ENCODE measurements at places on chromosomes 2 and 18.

GRCh38 chr2:201260302-201260800 is at the start of gene CASP8:
Gene CASP8, plus strand, starts transcription at chr2:201260536. Its CDS starts 5,951 bp downstream, at chr2:201266487.
- peak; percentile 83 for DNase-seq

- DNase-seq = no peak
These were observed 91.8 kb downstream of the ACVR1 start for GRCh38 chr2:157784169-157784822.

GRCh38 chr2:69138793-69139459 is 125.9 kb downstream of the ANTXR1 start:
- no peak for DNase-seq

GRCh38 chr18:75159646-75160356 is 49.1 kb downstream of the PTGR3 start:
- DNase-seq = no peak

GRCh38 chr2:133200684-133201421 is 367.4 kb downstream of the NCKAP5 start:
- no peak for DNase-seq

DNA sequence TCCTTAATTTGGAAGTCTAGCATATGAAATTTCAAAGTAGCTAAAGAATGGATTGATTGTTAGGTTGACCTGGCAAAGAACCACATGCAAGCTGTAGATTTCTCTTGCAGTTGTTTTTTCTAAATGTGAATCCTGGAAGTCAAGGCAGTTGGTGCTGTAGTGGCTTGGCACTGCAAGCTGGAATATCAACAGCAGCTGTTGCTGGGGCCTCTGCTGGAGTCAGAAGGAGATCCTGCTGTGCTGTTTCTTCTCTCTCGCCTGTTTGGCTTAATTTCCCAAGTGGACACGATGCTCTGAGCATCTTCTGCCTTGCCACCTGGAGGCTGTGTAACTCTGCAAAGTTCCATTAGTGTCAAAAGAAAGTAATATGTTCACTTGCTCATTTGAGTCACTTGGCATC is 12.6 kb downstream of the PIK3C3 start:
- no peak for DNase-seq

- DNase-seq = no peak
These were observed 140.9 kb downstream of the PIEZO2 start for GRCh38 chr18:11008505-11008904.

- DNase-seq = no peak
These were observed 17.6 kb downstream of the SATB2 start for GRCh38 chr2:199440118-199440517.

DNA sequence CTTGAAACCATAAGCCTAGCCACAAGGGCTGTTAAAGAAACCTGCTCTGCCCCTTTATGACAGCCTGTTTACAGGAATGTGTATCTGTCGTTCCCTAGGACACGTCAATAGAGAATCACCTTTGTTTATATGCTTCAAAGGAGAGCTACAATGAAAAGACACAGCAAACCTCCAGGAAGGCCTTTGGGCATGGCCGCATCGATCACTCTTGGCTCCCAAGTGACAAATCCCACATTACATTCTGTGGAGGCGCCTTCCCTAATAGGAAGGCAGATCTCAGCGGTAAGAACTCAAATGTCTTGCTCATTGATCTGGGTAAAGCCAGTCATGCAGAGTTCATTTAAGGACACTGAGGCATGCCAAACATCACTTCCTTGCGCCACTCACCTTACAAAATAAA is 26.5 kb downstream of the KIAA2012 start:
- no peak for DNase-seq

DNA sequence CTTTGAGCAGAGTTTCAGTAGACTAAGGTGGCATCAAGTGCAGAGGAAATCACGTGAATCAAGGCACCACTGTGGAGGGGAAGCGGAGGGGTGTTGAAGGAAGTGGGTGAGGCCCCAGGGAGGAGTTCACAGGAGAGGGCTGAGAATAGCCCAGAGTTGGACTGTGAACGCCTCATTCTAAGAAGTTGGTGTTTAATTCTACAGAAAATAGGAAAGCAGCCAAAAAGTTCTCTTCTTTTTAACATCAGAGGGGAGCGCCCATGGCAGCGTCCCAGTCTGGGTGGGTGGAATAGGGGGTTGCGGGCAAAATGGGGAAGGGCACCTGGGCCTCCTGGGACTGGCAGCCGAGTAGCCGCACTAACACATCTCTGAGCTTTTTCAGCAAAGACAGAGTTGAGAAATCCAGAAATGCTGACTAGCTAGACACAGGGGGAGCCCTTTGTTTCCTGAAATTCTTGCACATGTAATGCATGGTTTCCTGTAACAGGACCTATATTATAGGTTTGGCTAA is 97.0 kb downstream of the NEB start:
- peak; percentile 34 for DNase-seq

- DNase-seq = no peak
These were observed 36.3 kb upstream of the ITM2C start for GRCh38 chr2:230828272-230828961.

All from inflammatory macrophage (primary cell).